Right kidney (tissue), 9 donors: ENCODE measurements at places on chromosomes 3 and 15.

DNA sequence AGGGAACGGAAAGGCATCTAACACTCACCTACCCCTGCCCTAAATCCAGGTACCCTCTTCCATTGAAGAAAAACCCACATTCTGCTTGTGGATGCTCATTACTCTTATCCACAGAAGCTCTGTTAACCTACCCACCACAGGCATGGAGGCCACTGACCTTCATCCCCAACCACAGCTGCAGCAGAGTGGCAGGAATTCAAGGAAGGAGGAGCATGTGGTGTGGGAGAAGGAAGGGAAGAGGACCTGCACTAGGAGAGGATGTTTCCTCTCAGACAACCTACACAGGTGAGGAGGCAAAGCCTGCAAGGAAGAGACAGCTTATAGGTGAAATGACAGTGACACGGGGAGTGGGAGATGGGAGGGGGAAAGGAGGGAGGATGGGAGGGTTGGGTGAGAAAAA lies 192.5 kb upstream of the TSC22D2 start:
- DNase-seq, result no peak

DNA sequence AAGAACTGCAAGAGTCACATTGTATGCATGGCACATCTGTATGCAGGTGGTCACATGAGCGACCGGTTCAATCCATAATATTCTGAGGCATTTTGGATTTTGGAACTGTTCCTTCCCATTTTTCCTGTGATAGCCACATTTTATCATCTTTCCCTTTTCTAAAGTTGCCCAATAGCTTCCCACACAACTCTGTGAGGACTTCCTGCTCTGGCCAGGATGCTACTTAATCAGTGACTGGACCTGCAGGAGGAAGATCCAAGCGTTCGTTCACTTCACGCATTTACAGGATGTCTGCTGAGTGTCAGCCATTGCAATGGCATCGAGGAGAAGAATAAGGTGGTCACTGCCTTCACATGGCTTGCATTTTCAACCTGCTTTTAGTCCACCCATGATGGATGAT lies 9.8 kb downstream of the KLHL6 start:
- no peak for DNase-seq

- DNase-seq, result no peak
Measured at GRCh38 chr3:38005076-38006020, 14.8 kb downstream of the VILL start.

GRCh38 chr3:197507081-197507480 lies 48.7 kb downstream of the BDH1 start:
- DNase-seq, result no peak

GRCh38 chr3:58388550-58389091 lies 45.0 kb downstream of the PDHB start:
- no peak for DNase-seq

DNA sequence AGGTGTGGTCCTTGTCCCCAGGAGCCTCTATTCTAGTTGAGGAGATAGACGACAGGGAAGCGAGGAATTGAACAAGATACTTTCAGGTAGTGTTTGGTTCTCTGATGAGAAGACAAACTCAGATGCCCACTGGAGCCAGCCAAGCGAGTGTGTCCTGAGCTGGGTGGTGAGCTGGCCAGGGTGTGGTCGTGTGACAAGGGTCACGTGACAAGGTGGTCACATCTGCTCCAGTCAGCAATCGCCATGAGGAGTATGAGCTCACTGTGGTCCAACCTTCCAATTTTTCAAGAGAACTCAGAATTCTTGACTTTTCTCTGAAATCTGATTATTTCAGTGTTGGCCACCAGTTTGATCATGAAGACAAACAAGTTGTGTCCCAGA lies 39.5 kb downstream of the SLC6A6 start:
- no peak for DNase-seq

- DNase-seq, result peak; percentile 36
Measured at GRCh38 chr15:69305204-69305931, 6.7 kb downstream of the PAQR5 start.

DNA sequence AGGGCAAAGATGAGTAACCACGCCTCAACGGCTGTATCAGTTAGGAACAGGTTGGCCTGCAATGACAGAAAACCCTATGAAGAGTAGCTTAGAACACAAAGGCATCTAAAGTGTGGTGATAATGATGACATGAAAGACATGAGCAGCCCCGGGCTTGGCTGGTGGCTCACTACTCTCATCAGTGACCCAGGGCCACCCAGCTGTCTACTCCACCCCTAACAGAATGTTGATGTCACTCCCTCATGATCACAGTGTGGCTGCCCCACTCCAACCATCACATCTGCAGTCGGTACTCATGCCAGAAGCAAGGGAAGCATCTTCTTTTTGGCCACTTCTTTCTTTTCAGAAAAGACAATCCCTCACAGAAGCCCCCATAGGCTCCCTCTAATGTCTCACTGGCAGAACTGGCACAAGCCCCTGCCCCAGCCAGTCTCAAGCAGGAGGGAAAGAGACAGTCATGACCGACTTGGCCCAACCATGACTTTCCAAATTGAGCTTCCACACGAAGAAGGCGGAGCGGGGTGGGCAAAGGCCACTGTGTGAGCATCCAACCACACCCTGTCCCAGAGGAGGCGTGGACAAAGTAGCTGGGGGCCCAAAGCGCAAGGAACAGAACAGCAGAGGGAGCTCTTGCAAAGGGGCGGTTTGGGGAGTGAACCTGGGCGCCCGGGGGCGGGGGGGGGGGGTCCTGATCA lies 72.0 kb upstream of the IQSEC1 start:
- DNase-seq, result no peak

DNA sequence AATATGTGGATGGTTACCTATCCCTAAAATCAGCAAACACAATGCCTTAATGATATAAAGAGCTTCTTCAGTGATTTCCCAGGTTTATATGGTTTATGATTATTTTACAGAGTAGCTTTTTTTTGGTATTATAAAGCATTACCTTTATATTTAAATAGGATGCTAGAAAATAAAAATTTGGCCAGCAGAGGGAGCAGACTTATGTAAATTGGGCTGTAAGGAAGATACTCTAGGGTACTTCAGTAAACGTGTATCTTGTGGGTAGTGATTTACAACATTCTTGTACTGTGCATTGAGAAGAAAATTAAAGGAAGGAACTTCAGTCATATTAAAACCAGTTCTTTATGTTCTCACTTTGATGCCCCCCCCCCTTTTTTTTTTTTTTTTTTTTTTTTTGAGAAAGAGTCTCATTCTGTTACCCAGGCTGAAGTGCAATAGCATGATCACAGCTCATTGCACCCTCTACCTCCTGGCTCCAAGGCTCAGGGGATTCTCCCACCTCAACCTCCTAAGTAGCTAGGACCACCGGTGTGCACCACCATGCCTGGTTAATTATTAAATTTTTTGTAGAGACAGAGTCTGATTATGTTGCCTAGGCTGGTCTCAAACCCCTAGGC lies 167.9 kb downstream of the BBX start:
- DNase-seq, result no peak

DNA sequence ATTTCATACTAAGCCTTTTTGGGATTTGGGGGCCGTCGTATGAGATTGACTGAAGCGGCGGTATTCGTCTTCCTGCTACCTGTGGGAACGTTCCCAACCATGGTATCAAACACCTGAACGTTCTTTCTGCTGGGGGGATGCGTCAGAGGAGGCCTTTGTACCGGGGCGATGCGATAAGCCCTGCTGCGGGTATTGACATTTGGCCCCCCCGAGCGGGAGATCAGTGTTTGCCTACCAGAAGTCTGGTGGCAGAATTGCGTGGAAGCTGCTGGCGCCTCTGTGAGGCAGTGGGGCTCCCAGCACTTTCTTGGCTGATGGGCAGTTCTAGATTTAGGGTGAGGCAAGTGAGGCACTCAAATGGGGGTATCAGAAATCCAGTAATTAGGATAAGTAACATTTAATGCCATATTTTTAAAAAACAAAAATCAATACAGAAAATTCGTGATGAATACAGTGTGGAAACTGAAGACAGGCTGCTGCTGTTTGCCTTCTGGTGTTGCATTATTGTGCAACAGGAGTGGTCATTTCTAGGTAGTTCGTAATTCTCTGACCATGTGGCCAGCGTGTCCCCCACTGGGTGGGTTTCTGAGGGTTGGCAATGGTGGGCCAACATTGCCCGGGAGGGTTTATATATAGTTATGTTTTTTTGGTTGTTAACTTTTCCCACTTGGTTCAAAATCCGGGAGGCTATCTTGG lies 12.7 kb downstream of the TRPM1 start:
- DNase-seq, result no peak

GRCh38 chr3:167783781-167784180 lies 48.3 kb downstream of the SERPINI1 start:
- DNase-seq, result no peak

GRCh38 chr15:98751767-98752166 lies 103.4 kb downstream of the IGF1R start:
- no peak for DNase-seq

DNA sequence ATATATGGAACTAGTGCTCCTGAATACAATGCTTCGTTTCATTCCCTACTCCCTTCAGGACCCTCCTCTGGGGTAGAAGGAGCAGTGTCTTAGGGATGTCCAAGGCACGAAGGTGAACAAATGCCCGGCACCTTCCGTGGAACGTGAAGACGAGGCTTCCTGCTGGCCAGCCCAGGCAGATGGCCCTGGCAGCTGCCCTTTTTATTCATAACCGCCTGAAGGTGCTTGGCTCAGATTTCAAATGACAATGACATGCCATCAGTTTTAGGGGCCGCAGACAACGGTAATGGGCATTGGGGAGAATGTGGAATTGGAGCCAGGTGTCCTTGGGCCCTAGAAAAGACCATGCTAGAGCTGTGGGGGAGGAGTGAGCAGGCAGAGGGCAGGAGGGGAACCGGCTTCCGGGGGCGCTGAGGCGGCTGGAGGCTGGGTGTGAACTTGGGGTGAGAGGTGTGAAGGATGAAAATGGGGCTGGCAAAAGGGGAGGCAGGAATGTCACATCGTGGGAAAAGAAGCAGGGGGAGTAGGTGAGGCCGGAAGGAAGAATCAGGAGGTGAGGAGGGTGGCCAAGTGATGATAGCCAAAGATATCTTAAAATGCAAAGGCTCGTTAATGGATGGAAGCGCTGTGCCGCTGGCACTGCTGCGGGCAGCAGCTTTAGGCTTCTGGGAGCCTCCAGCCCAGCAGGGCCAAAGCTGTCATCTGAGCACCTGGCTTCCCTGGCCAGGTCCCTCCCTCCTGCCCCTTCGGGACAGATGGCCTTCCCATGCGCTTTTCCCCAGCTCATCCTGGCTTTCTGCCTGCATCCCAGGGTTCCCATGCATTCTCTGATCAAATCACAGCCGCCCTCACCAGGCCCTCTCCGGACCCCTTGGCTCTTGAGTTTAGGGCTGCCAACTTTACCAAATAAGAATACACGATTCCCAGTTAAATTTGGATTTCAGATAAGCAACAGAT lies 93.7 kb downstream of the TMEM266 start:
- no peak for DNase-seq

DNA sequence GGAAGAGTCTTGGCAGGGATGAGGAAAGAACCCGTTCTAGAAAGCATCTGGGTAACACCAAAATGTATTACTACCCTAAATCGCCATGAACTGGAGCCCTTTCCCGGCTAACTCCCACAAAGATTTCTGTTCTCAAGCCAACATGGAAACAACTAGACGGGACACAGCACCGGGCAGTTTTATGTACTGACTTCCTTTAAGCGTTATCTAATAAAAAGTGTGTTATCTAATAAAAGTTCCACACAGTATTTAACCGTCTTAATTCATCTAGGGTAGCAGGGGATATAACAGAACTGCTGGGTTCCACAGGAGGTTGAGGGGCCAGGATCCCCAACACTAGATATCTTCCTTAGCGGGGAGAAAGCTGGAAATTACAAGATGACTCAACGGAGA lies 347 bp upstream of the C3orf62 start:
- no peak for DNase-seq

DNA sequence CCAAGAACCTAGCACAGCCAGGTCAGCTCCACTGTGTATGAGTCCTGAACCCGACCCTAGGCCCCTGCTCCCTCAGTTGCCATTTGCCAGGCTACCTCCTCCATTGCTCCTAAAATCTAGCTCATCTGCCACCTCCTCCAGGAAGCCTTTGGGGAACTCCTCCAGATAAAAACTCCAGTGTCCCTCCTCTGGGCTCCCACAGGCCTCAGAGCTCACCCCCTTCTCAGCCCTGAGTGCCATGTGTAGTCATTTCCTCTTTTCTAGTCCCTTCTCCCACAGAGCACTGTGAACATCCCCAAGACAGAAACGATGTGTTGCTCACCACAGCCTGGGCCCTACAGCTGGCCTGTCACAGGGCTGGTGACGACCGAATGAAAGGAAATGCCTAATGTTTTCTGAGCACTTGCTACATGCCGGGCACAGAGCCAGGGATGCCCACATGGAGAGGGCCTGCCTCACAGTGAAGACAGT lies 61.0 kb downstream of the IQSEC1 start:
- DNase-seq, result no peak

GRCh38 chr3:106920609-106921008 lies 456.6 kb upstream of the CCDC54 start:
- DNase-seq, result no peak

- no peak for DNase-seq
Measured at GRCh38 chr3:163533381-163533780, 1544.9 kb downstream of the SI start.

DNA sequence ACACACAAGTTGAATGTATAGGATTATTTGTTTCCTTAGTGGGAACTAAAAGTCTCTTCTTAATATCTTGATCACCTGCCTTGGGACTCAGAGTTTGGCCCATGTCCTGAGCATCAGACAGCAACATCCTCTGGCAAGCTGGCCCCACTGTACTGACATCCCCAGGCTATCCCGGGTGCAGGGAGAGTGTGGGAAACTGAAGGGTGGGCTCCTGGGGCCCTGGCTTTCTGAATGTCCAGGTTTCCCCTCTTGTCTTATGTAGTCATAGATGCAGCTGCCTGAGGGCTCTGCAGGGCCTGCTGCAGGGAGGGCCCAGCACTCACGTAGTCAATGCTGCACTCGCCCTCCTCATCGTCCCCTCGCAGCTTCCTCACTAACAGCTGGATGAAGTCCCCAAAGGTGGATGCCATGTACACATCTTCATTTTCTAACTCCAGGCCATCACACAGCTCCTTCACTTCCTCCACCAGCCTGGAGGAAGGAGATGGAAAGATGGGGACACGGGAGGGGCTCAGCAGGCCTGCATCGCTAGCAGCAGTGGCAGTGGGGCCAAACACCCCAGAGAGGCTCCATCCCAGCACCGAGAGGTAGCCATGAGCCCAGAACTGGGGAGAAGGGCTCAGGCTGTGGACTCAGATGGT lies 42.8 kb downstream of the ALDH1L1 start:
- DNase-seq, result no peak

GRCh38 chr15:67836477-67836876 lies 3.4 kb downstream of the RNU6-1 start:
- peak; percentile 64 for DNase-seq

GRCh38 chr15:35066094-35066493 lies 19.0 kb downstream of the NANOGP8 start:
- no peak for DNase-seq

GRCh38 chr3:132418916-132419315 lies 1.6 kb downstream of the DNAJC13 start:
- DNase-seq, result no peak

- no peak for DNase-seq
Measured at GRCh38 chr3:13411186-13411860, 8.8 kb downstream of the NUP210 start.
